ENCODE measurements at places on chromosomes 1 and 21. TPM values are rescaled to one million over a fixed set of nuclear protein-coding genes. Genes with fewer than 3 reads are reported as not detected.

Gene DISP3
- total RNA-seq = not detected

Gene MIS18A
- 3.0 TPM for total RNA-seq

Gene EDN2
- 1.2 TPM for total RNA-seq

Gene KCNJ9
- not detected for total RNA-seq

Gene KRTAP10-4
- not detected for total RNA-seq

Gene SZRD1
- total RNA-seq = 106 TPM

Gene LRRN2
- total RNA-seq = 3.6 TPM

Gene RASSF5
- total RNA-seq = 23.0 TPM

Gene OR14K1
- total RNA-seq = not detected

Gene ACOT11
- 9.9 TPM for total RNA-seq

Gene CAPN8
- not detected for total RNA-seq

Gene ZNF593OS
- not detected for total RNA-seq

Gene CD55
- 36.6 TPM for total RNA-seq

Gene ALX3
- total RNA-seq = not detected

Gene GPR3
- total RNA-seq = not detected

Gene SPRR5
- total RNA-seq = not detected

Gene HSD3B2
- total RNA-seq = not detected

All from esophagus muscularis mucosa (tissue), 4 donors.